ENCODE measurements at places on chromosomes 4 and X. TPM values are rescaled to one million over a fixed set of nuclear protein-coding genes. Genes with fewer than 3 reads are reported as not detected.

The WNK3 gene
- polyA plus RNA-seq = 0.27 TPM

The GPM6B gene
- polyA plus RNA-seq = 0.35 TPM

The ZMAT1 gene
- polyA plus RNA-seq = not detected

The OTC gene
- polyA plus RNA-seq = not detected

DNA sequence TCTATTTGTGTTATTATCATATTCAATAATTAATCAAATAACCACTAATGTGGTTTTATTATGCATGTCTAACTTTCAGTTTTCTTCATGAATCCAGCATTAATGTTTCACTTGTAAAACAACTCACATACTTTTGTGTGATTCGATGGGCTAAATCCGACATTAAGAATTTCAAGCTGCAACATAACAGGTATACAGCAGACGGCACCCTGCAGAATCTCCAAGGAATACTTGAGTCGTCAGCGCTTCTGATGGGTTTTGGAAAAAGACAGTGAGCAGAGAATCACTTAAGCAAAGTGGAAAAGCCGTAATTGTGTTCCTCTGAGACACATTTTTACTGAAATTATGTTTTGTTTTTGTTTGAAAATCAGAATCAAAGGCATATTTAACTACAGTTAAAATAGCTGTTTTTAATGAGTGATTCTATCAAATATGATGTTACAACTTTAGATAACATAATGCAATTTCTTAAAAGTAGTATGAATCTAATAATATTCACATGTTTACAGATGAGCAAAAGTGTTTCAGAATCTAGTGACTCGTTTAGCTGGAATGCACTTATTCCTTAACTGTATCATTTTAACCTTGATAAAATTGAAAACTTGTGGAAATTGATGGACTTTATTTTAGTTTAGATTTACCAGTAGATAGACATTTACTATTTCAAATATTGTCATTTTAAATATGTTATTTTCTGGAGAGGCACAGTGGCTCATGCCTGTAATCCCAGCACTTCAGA, 514.8 kb downstream of the CCSER1 start:
- DNase-seq = no peak

- DNase-seq = no peak
Measured at GRCh38 chr4:125168531-125168930, 146.2 kb upstream of the FAT4 start.

Data from keratinocyte (primary cell).